ENCODE measurements at places on chromosomes 13 and 19.

DNA sequence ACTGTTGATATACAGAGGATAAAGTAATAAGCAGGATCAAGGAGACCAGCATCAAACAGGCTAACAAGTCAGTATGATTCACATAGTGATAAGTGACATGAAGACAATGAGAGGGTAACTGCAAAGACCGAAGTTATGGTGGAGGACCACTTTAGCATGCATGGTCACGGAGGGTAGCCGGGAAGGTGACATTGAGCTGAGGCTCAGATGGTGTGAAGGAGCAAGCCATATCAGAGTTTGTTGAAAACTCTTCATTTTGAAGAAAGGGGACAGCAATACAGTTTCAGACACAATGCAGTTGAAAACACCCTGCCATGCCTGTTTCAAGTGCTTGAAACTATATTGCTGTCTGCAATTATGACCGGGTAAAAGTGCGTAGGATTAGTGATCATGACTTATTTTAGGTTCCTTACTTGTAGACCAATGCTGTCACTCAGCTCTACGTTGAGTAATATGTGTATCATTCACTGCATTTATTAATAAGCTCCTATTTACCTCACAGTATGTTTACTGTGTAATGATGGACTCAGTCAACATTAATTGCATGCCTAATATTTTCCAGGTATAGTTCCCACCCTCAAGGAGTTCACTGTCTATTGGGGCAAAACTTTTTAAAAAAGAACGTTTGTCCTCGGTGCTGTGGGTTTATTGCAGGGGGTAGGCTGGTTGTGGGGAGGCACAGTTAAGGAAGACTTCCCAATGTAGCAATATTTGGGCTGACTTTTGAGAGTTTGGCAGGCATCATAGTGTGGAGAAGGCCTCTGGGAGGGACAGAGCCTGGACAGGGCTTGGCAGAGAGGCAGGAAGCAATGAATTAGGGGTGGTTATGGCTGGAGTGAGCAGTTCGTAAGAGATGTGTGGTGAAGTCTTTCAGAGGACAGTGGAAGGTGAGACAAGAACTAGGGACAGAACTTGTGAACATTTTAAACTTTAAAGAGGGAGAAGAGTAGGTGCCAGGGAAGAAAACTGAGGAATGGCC lies 3.2 kb downstream of the UBAC2 start:
- no peak for DNase-seq

GRCh38 chr19:11479090-11479897 lies 1.6 kb downstream of the ELAVL3 start:
- DNase-seq: no peak

GRCh38 chr13:33349986-33350826 lies 64.7 kb upstream of the STARD13 start:
- DNase-seq: no peak

DNA sequence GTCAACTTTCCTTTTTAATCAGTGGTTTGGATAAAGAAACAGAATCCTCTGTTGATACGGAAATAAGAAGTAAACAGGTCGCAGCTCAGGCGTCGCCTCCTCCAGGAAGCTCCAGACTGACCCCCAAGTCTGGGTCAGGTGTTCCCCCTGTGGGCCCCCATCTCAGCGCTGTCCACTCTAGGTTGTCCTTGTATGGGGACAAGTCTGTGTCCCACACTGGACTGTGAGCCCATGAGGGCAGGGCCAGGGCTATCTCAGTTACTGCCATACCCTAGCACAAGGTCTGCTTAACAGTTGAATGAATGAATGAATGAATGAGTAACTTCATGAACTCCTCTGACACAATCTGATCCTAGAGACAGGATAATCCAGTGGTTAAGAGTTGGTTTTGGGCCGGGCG lies 7.5 kb downstream of the CLASRP start:
- no peak for DNase-seq

DNA sequence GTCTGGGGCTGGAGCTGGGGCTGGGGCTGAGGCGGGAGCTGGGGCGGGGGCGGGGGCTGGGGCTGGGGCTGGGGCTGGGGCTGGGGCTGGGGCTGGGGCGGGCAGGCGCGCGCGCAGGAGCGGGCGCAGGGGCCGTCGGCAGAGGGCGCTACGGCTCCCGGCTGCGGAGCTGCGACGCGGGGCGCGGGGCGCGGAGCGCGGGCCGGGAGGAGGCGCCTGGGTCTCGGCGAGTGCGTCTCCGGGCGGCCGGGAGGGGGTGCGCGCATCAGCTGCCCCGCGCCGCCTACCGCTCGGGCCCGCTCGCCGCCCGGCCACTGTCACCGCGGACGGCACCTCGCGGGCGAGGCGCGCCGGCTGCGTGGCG lies 422 bp upstream of the MTUS2 start:
- no peak for DNase-seq

DNA sequence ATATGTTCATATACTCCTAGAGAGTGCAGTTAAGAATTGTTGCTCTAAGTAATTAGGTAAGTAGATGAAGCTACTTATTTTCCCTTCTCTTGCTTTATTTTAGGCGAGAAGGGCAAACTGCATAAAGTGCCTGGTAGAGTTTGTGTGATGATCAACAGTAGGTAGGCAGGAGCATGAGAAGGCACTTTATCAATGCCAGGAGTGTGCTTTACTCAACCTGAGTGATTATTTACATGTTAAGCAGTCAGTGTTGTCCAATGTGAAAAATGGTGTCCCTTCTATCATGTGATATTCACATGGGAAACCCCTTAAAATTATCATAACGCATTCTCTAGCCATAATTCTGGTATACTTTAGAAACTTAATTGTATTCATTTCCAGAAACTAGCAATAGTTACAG lies 294.0 kb downstream of the ITGBL1 start:
- no peak for DNase-seq

- no peak for DNase-seq
Observed at GRCh38 chr13:90070362-90070761, 1277.1 kb upstream of the MIR17HG start.

DNA sequence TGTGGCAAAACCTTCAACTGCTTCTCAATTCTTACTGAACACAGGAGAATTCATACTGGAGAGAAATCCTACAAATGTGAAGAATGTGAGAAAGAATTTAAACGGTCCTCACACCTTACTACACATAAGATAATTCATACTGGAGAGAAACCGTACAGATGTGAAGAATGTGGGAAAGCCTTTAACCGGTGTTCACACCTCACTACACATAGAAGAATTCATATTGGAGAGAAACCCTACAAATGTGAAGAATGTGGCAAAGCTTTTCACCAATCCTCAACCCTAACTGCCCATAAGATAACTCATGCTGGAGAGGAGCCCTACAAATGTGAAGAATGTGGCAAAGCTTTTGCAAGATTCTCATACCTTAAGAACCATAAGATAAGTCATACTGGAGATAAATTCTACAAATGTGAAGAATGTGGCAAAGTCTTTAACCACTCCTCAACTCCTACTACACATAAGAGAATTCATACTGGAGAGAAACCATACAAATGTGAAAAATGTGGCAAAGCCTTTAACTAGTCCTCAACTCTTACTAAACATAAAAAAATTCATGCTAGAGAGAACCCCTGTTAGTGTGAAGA lies 111.7 kb downstream of the ZNF100 start:
- no peak for DNase-seq

- peak; percentile 83 for DNase-seq
Observed at GRCh38 chr13:100269837-100270236, 180.9 kb downstream of the PCCA start.

- DNase-seq: no peak
Observed at GRCh38 chr13:52452470-52452869, 2.0 kb upstream of the VPS36 start.

- DNase-seq: no peak
Observed at GRCh38 chr13:32036757-32037156, 5.2 kb downstream of the FRY start.

- DNase-seq: no peak
Observed at GRCh38 chr19:18481505-18482222, 40.2 kb downstream of the ELL start.

DNA sequence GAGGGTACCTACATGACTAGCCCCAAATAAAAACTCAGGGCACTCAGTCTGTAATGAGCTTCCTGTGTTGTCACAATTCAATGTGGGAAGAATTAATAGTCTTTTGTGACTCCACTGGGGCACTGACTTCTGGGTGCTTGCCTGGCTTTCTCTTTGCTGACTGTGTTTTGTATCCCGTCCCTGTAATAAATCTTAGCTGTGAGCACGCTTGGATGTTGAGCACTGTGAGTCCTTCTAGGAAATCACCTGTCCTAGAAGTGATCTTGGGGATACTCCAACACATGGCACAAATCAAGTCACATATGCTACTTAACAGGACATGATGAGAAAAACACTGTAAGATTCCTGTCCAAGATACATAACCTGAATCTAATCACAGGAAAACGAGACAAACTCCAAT lies 83.0 kb downstream of the USP12 start:
- DNase-seq: no peak

DNA sequence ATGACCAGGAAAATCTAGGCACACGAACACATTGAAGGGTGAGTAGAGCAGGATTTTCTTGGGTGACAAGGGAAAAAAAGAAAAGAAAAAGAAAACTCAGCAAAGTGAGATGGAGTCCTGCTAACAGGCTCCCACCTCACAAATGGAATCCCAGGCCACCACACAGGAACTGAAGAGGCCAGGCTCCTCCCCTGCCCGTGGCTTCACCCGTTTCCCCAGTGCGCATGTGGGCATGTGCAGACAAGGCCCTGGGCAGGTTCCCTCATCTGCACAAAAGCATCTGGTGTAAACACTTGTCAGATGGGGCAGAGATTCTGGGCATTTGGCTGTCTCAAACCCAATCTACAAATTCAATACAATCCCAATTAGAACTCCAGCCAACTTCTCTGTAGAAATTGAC lies 24.5 kb downstream of the CFAP97D2 start:
- no peak for DNase-seq

- no peak for DNase-seq
Observed at GRCh38 chr13:51495316-51495715, 42.5 kb upstream of the INTS6 start.

DNA sequence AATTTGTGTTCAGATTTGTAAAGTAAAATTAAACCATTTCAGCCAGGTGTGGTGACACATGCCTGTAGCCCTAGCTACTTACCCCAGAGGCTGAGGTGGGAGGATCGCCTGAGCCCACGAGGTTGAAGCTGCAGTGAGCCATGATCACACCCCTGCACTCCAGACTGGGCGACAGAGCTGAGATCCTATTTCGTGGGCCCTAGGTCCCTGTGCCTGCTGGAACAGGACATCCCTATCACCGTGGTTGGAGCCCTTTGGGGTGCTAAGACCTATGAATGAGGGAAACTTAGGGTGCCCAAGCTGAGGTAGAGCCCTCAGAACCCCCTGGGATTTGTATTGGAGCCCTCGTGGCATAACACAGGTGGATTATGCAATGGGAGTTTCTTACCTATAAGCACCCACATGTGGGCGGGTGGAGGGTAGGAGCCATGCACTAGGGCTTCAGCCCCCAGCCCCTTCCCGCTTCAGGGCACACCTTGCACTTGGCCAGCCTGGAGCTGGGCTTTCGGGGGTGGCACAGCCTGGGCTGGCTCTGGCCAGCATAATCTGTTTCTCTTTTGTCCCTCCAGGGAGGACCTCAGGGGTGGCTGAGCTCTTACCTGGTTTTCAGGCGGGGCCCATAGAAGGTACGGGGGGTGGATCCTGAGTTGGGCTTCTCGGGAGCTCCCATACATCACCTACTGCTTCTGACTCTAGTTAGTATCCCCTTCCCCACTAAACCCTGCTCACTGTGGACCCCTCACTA lies 7.2 kb upstream of the USF2 start:
- DNase-seq: peak; percentile 50

DNA sequence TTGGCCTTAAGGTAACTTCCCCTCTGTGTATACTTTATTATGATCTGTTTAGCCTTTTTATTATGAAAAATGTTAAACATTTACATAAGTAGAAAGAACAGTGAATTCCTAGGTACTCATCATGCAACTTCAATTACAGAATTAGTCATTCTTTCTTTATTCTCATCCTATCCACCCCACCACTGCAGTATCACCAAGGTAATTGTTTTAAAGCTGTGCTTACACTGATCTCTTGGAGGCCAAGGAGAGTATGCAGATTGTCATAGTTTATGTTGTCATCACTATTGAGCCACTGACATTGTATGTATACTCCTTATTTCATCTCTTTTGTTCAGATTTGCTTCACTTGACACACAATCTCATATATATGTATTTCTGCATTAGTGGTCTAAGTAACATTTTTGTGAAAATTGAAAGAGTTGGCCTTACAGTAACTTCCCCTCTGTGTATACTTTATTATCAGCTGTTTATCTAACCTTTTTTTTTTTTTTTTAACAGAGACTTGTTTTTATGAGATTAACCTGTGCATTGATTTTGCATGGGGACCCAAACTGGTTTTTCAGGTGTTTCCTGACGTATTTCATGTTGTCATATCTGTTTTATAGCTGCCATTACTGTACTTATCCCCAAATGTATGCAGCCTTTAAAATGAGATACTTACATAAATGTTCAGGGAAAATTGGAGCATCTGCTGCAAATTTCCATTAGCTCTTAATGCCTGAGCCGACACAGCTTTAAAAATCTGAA lies 4.5 kb downstream of the ZNF507 start:
- DNase-seq: no peak

DNA sequence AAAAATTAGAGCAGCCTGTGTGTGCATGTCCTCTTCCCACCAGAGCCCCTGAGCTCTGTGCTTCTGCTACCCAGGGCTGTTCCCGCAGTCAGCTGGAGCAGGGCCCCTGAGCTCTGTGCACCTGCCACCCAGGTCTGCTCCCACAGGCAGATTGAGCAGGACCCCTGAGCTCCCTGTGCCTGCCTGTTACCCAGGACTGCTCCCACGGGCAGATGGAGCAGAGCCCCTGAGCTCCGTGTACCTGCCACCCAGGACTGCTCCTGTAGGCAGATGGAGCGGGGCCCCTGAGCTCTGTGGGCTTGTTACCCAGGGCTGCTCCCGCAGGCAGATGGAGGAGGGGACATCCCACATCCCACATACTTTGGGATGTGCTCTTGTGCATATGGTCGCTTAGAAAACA lies 186.8 kb upstream of the SOX1 start:
- DNase-seq: peak; percentile 30

DNA sequence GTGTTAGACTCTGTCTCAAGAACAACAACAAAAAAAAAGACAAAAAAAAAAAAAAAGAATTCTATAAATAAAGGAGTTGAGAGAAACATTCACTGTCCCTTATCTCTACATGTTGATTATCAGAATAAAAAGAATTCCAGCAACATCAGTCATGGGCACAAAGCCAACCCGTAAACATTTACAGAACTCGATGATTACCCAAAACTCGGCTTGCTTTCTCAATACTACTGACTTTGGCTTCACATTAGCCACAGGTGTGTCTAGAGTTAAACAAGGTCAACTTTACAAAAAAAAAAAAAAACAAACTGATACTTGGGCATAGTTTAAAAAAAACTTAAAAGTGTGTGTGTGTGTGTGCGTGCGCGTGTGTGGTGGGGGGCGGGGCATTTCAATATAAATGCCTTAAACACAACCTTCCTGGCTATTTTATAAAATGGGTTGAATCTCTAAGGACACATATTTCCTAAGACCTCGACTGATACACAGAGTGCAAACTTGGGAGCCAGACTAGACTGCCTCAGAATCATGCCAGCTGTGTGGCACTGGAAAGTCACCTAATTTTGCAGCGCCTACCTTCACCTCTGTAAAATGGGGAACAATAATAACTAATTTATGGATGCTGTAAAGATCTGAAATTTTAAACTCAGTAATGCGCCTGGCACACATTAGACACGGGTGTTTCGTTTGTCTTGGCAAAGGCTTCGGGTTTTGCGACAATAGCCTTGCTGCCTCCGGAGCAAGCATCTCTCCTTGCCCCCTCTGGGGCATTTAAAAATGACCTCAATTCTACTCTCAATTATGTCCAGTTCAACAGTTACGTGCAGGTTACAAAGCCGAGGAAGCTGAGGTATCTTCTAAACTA lies 922 bp downstream of the EBPL start:
- no peak for DNase-seq

GRCh38 chr19:30815889-30816580 lies 443.9 kb downstream of the ZNF536 start:
- DNase-seq: no peak

Data from right atrium auricular region (tissue), 2 donors.